Activated naive CD4-positive, alpha-beta T cell treated with anti-CD3 and anti-CD28 coated beads, Interleukin-2, amount 10 ng/mL, durations not matched to agents 7 days and 5 days (primary cell): ENCODE measurements at places on chromosomes 7 and 10.
A peak's percentile ranks its signal among the peaks of the same experiment; 100 is the strongest.

DNA sequence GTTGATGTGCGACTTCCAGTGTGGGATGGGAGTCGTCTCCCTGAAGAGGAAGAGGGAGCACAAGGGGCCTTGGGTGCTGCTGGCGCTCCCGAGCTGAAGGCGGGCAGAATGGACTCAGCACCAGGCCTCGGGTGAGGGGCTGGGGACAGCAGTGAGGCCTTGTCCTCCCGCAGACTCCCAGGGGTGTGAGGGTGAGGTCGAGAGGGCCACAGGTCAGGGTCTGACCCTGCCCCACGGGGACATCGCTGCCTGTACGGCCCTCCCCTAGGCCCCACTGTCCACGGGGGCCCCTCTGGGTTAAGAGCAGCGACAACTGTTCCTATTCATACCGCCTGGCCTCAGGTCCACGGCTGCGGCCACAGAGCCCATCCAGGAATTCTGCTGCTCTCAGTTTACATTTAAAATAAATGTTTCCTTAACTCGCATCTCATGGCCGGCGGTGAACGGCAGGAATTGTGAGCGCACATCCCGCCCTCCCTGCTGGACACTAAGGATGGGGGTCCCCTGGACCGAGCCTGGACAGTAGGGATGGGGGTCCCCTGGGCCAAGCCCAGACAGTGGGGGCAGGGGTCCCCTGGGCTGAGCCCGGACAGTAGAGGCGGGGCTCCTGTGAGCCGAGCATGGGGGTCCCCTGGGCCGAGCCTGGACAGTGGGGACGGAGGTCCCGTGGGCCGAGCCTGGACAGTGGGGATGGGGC is 61.7 kb downstream of the PDGFA start:
- no peak for DNase-seq

GRCh38 chr10:75773231-75773780 is 341.9 kb downstream of the LRMDA start:
- DNase-seq, result no peak

DNA sequence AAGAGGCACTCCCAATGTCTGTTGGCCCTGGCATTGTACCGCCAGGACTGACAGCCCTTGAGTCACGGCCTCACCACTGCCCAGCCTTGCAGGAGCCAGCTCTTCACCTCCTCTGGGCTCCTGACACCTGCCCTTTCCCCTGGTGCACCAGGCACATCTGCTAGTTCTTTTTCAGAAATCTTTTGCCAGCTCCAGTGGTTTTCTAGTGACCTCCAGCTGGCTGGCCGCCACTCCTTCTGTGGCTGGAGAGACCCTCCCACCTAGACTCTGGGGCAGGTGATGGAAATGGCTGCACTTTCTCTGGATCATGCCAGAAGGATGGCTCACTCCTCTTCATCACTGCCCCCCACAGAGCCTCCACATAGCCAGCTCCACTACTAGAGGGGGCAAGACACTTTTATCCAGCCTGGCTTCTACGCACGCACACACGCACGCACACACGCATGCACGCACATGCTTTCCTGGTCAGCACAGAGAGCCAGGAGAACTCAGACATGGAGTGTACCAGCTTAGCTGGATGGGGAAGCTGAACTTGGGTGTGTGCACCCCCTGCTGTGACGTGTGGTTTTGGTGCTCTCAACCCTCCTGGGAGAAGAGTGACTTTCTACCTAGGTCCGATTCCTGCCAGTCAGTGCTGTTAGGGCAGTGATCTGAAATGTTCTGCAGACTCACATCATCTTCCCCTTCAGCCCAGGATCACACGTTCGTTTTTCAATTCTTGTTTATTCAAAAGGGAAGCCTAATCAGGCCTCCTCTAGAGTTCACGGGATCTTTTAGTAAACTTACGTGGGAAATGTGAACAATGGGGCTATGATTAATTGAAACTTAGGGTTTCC is 222.0 kb downstream of the PRPF18 start:
- DNase-seq, result no peak

GRCh38 chr10:46545861-46546590 is 10.4 kb downstream of the GPRIN2 start:
- peak; percentile 18 for DNase-seq

- DNase-seq, result no peak
Measured at GRCh38 chr7:150989456-150989855, 1.4 kb upstream of the NOS3 start.

DNA sequence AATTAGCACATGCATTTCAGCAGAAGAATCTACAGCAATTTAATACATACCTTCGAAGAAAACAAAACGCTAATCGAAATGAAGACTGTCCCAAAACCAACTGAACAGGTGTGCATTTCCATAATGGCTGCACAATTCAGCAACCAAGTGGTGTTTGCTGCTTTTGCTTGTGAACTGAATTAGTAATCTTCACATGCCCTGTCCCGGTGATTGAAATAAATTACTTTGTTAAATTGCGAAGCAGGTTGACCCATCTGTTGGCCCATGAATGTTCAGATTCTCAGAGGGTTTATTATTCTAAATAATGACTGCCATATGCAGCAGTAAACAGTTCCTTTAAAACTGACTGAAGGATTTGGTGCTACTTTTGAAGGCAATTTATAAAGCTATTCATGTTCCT is 445.2 kb upstream of the NFE2L3 start:
- no peak for DNase-seq

GRCh38 chr7:121160150-121161008 is 168.4 kb upstream of the WNT16 start:
- no peak for DNase-seq

- DNase-seq, result no peak
Measured at GRCh38 chr7:50404392-50404791, 45.8 kb downstream of the FIGNL1 start.

- DNase-seq, result no peak
Measured at GRCh38 chr10:14608381-14609001, 166.2 kb downstream of the FAM107B start.

DNA sequence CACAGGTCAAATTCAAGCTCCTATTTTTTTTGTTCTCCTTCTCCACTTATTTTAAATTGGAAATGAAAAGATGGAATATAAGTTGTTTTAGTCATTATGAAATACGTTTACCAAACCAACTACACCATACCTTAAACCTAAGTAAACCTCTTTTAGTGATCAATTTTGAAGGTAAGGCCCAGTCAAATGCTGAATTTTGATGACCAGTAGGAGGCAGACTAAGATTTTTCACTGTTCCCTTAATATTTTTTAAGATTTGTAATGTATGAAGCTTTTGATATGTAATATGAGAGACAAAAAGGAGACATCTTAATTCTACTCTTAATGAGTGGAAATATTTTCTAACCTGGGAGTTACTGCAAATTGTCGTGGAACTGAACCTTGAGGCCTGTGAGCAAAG is 311.6 kb downstream of the EXOC4 start:
- no peak for DNase-seq

GRCh38 chr10:107899502-107900062 is 735.1 kb upstream of the SORCS1 start:
- no peak for DNase-seq

GRCh38 chr10:11113156-11113555 is 95.5 kb downstream of the CELF2 start:
- peak; percentile 38 for DNase-seq

DNA sequence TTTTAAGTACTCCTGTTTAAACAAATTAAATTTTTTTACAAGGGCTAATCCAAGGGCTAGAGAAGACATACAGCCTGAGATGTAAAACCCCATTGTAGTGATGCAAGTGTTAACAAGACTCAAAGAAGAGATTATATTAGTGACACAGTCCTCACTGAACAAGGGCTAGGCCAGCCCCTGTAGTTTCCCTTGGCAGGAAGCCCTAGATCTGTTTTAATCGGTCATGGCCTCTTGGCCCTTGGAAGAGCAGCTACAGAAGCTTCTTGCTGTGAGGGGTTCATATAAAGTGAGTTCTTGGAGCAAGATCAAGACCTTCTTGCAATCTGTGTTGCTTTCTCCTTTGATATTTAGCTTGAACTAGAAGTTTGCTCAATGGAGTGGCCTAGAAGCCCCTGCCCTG is 1339.4 kb downstream of the XPNPEP1 start:
- no peak for DNase-seq

- DNase-seq, result no peak
Measured at GRCh38 chr7:64626557-64626956, 39.4 kb upstream of the ZNF107 start.

DNA sequence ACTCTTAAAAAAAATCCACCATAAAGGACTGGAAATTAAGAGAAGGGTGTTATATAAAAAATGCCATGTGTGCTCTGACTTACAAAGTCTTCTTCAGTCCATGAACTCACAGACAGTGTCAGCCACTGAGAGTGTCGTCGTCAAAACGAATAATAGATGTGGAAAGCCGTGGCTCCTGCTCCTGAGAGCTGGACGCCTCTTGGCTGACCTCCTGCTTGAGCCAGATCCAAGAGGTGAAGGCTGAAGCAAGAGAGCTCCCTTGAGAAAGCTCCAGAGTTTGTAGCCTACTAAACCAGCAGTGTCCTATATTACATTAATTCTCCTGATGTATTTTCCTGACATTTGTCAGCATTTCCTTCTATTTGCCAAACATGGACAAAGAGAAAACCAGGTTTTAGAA is 234.3 kb upstream of the C7orf33 start:
- no peak for DNase-seq

DNA sequence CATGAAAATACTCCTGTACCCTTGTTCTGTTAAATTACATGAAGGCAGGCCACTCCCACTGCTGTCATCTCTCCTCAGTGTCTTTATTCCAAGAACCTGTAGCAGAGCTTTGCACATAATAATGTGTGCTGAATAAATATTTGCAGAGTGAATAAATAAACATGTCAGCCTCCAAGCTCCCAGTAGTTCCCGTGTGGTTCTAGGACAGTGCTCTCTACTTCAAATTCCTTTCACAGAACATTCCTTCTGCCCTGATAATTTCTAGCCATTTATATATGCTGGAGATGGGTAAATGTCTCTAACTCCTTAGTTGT is 20.3 kb upstream of the HYAL4 start:
- DNase-seq, result no peak

DNA sequence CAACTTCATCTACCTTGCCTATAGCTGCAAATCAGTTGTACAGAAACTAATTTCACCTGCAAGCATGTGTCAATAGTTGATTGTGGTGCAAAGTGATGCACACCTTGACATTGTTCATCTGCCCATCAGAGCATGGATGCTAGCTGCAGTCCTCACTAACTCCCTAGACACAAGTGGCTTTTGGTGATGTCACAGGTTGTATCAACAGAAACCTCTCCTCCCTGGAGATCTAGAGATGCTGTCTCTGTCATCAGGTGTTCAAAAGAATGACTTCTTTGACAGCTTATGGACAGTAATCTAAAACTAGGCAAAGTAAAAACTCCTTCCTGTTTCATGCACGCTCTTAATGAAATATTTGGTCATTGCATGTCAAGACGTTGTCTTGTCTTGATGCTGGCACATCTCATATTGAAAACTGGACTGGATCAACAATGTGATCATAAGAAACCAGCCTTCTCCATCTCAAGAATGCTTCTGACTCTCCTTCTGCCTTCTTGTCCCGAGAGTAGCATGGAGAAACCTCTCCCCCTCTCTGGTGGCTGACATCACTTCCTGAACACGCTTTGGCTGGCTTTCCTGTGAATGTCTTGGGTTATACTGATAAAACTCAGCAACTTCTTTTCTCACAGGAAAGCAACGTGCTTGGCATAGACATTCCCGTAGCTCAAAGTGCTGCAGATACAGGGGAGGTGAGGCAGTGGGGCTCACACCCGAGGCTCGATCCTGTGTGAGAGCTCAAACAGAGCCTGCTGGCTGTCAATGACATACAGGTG is 176.2 kb upstream of the CDCA7L start:
- DNase-seq, result no peak

DNA sequence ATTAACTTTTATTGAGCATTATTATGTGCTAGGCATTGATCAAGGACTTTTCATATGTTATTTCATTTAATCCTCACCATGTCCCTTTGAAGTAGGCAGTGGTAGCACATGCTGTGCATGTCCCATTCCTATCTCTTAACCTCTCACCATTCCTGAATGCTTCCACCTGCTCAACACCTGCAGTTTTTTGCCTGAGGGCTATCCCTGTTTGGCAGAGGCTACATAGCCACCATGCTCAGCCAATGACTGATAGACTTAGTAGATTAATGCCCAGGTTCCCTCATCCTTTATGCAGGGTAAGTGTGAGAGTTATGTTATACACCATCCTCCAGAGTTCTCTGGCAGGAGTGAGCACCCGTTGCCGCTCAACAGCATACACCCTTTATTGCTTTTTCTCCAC is 387.8 kb downstream of the BBS9 start:
- DNase-seq, result no peak

DNA sequence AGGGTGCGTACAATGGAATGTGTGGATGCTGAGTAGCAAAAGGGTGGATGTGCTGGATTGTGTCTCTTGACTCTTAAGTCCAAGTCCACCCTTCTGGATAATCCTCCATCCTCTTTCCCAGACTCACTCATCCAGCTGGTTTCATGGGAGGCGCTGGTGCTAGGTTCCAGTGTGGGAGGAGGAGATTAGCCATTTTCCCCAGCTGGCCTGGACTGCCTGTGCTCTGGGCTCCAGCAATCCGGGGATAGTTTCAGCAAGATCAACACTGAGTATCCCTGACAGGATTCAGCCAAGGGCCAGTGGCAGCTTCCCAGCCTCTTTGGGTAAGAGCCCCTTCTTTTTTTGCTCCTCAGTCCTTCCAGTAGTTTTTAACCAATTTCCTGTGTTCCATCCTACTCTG is 21.6 kb upstream of the TRIL start:
- no peak for DNase-seq

GRCh38 chr7:104230606-104231005 is 22.8 kb upstream of the ORC5 start:
- DNase-seq, result no peak

GRCh38 chr7:94129443-94130140 is 125.4 kb upstream of the BET1 start:
- DNase-seq, result no peak

- no peak for DNase-seq
Measured at GRCh38 chr7:15143121-15143520, 240.6 kb upstream of the DGKB start.

DNA sequence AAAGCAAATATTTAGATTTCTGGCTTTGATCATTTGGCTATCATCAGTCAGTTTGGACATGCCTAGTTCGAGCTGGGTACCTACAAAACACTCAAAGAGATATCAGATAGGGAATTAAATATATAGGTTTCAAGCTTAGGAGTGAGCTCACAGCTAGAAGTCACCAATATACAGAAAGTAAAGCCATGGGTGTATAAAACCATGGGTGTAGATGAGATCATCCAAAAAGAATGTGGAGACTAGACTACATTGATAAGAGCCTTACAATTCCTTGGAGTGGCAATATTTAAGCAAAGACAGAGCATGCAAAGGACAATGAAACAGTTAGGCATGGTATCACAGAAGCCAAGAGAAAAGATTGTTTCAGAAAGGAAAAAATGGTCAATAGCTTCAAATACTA is 7.2 kb upstream of the RALA start:
- DNase-seq, result no peak

DNA sequence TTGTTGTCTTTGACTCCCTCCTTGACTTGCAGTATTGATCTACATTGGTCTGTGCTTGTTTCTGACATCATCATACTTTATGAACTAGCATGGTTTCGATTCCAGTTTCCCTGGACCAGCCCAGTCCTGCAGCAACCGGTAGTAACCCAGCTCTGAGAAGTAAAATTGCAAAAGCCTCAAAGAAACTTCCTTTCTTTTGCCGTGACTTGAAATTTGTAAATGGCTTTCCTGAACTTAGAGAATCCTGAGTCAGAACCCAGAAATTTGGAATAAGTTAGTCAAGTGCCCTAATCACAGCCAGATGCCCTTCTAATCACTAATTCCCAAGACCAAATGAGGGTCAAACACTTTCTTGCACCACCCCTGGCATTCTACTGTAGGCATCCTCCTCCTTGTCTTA is 15.0 kb downstream of the TAS2R60 start:
- DNase-seq, result no peak

GRCh38 chr10:132846631-132847415 is 60.9 kb upstream of the NKX6-2 start:
- DNase-seq, result no peak

GRCh38 chr10:101060951-101061623 is 702 bp upstream of the KAZALD1 start:
- DNase-seq, result peak; percentile 92
